ENCODE measurements at places on chromosomes 6 and 20.
A peak's percentile ranks its signal among the peaks of the same experiment; 100 is the strongest.

- no peak for DNase-seq
These were observed 100.7 kb downstream of the ANKRD60 start for GRCh38 chr20:58127701-58128111.

GRCh38 chr6:108632441-108632840 lies 71.7 kb downstream of the FOXO3 start:
- no peak for DNase-seq

DNA sequence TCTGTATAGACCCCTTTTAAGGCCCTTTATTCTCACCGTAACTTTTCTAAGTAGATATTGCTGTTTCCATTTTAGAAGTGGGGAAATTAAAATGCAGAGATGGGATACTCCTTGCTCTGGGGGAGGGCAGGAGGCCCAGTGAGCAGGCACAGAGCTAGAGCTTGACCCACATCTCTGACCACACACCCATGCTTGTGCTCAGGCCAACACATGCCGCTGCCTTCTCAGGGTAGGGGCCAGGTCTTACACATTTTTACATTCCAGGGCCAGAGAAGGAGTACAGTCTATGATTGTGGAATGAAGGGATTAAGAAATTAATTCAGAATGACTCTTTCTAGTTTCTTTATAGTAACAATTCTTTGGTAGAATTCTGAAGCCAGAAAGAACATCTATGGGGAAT lies 104.8 kb downstream of the SOBP start:
- DNase-seq = no peak

- no peak for DNase-seq
These were observed 4.9 kb downstream of the ACOT8 start for GRCh38 chr20:45852326-45852725.

- DNase-seq = no peak
These were observed 44.1 kb downstream of the MAK start for GRCh38 chr6:10794239-10794638.

DNA sequence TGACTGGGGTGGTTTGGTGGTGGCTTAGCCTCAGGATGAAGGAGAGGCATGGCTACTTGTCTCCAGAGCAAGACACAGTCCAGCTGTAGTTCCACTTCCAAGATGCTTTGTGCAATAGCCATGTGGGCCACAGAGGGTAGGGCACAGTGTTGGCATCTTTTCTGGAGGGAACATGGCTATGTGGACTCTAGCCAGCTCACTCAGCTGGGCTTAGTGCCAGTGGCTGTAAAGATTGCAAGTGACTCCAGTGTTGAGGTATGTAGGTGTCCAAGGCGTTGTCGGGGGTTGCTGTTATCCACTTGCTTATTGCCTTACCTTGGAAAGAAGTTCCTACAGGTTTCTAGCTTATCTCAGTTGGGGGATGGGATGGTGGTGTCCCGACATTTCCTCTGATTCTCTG lies 233.4 kb downstream of the CD109 start:
- DNase-seq = no peak

DNA sequence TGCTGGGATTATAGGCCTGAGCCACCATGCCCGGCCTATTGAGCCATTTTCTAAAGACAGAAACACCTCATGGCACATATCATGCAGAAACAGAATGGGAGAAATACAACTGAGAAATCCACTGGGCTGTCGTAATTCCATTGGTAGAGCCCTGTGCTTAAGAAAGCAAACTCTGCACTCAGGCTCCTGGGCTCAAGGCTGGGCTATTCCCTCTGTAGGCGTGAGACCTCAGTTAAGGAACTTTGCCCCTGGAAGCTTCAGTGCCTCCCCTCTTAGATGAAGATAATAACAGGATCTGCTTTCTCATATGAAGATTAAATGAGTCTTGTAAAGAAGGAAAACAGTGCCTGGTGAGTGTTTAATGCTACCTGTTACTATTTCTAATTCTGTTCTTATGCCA lies 120.3 kb downstream of the PXDC1 start:
- DNase-seq = no peak

DNA sequence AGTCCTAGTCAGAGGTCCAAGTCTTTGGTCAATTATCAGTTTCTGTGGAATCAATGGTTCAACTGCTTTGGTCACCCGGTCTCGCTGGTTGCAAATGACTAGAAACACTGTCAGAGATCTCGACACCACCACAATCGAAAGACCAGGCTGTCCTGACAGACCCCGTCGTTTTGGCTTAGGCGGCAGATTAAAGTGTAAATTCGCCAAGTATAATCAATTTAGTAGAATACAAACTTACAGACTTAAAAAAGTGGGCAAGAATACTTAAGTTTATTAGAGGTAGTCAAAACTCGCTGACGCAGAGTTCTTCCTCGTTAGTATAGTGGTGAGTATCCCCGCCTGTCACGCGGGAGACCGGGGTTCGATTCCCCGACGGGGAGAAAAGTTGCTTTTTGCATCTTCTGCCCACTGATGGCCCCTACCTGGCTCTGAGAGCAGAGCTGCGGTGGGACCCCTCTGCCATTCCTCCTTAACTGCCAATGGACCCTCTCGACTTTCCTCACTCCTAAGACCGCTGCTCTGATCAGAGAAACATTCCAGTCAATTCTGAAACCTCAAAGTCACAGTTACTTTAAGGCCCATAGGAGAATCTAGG lies 30.6 kb upstream of the ZNF184 start:
- DNase-seq = peak; percentile 71

GRCh38 chr20:38926934-38927616 lies 858 bp downstream of the FAM83D start:
- no peak for DNase-seq

GRCh38 chr20:50870561-50871161 lies 60.6 kb downstream of the ADNP start:
- no peak for DNase-seq

- peak; percentile 68 for DNase-seq
These were observed 637 bp upstream of the HIVEP2 start for GRCh38 chr6:142945446-142946180.

GRCh38 chr6:21037453-21037852 lies 503.2 kb downstream of the CDKAL1 start:
- DNase-seq = no peak

GRCh38 chr6:38091613-38092012 lies 272.1 kb downstream of the ZFAND3 start:
- no peak for DNase-seq

GRCh38 chr6:148532698-148533097 lies 190.1 kb downstream of the SASH1 start:
- DNase-seq = no peak

Measured in T-helper 9 cell (primary cell).